ENCODE measurements at places on chromosomes 7 and 10.

GRCh38 chr10:125448596-125448995, 234.4 kb downstream of the TEX36 start:
- no peak for DNase-seq

DNA sequence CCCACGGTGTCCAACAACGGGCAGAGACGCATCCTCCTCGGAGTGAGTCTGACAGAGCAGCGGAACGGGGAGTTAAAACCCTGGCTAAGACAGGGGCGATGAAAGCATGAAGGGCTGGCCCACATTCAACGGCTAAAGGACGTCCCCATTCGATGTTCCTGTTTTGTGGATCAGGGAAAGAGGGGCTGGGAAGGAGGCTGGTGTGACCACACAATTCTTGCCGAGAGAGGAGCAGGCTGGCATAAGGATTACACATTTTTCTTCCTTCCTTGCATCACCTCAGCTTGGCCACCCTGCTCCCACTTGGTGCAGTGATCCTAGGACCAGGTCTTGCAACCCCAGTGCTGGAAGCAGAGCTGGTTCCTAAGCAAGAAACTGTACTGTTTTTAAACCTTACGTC, 67.7 kb downstream of the GNA12 start:
- no peak for DNase-seq

- no peak for DNase-seq
Observed at GRCh38 chr10:75736889-75737579, 305.6 kb downstream of the LRMDA start.

DNA sequence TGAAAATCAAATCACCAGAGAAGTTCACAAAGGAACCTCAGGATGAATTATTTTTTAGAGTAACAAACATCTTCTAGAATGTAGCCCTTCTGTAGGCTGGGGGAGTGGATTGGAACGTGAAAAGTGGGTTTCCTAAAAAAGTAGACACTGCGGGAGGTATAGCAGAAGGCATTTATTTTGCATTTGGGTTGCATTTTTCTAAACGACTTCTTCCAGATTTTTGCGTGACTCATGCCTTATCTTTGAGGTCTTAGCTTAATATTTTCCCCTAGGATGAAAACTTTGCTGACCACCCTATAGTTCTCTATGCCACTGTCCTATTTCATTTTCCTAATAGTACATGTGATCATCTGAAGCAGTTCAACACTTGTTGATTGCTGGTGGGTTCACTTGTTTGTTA, 112.7 kb upstream of the JCAD start:
- DNase-seq = no peak

GRCh38 chr10:33796680-33797079, 462.2 kb upstream of the NRP1 start:
- DNase-seq = no peak

DNA sequence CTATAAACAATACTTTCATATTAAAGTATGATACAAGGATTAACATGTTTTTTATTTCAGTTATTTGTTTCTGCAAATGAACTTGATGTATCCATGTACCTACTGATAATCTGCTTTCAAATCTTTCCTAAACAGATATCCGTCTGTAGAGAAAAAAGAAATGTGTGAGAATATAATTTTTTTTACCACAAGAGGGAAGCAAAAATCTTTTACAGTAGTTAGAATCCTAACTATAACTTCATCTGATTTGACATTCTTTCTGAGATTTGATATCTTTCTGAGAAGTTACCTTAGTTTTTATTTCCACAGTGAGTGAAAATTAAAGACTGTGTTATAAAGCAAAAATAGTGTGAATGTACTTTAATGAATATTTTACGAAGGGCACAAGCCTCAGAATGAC, 203.9 kb upstream of the PCLO start:
- DNase-seq = no peak

- no peak for DNase-seq
Observed at GRCh38 chr10:50991456-50992355, 82.6 kb upstream of the PRKG1 start.

- no peak for DNase-seq
Observed at GRCh38 chr7:72187179-72187578, 225.0 kb downstream of the CALN1 start.

DNA sequence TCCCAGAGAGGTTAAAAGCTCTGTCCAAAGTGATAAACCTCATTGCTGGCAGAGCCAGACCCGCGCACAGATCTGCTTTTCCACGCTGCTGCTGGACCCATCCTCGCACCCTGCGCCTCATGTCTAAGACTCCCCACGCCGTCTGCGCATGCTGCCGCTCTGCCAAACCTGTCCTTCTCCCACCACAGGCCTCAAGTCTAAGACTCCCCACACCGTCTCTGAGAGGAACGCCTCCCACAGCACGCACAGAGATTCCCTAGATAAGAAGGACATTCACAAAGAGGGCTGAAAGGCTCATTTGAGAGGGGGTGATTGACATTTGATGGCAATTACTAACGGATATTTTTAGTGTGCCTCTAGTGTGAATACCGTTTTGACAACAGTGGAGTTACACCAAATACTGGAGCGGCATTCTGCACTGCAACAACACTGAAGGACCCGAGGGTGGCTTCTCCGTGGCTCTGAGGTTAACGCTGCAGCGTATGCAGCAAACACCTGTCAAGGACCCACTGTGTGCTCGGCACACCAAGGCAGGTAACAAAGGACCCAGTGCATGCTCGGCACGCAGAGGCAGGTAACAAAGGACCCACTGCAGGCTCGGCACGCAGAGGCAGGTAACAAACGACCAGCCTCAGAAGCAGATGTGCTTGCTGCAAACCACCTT, 231.4 kb downstream of the DNAJB6 start:
- DNase-seq = no peak

DNA sequence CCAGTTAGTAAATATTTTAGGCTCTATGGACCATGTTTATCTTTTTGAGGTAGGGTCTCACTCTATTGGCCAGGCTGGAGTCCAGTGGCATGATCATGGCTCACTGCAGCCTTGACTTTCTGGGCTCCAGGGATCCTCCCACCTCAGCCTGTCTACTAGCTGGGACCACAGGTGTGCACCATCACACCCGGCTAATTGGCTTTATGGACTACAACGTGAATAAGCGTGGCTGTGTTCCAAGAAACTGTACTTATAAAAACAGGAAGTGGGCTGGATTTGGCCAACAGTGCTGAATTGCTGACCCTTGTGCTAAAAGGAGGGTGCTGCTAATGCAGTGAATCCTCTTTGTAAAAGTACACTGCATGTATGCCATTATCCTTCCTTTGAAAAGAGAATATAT, 111.7 kb upstream of the CDK13 start:
- DNase-seq = no peak

DNA sequence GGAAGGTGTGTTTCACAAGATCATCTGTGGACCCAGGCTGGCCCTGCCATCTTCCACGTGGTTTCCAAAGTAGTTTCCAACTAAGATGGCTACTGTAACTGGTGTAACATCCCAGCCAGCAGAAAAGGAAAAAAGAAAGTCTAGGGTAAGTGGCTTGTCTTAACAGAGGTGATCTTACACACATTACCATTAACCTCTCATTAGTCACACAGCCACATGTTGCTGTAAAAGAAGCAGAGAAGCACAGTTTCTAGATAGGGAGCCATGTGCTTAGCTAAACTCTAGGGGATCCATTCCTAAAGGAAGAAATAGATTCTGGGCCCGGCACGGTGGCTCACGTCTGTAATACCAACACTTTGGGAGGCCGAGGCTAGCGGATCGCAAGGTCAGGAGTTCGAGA, 54.3 kb downstream of the ZNF438 start:
- no peak for DNase-seq

Data from activated effector memory CD4-positive, alpha-beta T cell treated with anti-CD3 and anti-CD28 coated beads, Interleukin-2, amount 50 U/mL, for 16 hours (primary cell).